ENCODE measurements at places on chromosomes 7 and 10.

GRCh38 chr7:120984406-120984805 lies 4.1 kb upstream of the CPED1 start:
- no peak for DNase-seq

DNA sequence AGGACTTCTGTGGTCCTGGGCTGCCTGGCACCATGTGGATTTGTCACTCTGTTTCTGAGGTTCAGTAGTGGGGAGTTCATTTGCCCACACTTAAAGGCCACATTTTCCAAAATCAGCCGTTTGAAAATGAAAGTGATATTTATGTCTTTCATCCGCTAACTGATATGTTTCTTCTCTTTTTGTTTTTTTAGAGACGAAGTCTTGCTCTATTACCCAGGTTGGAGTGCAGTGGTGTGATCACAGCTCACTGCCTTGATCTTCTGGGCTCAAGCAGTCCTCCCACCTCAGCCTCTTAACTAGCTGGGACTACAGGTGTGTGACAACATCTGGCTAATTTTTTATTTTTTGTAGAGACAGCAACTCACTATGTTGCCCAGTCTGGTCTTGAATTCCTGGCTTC lies 58.6 kb downstream of the EBLN1 start:
- DNase-seq, result no peak

DNA sequence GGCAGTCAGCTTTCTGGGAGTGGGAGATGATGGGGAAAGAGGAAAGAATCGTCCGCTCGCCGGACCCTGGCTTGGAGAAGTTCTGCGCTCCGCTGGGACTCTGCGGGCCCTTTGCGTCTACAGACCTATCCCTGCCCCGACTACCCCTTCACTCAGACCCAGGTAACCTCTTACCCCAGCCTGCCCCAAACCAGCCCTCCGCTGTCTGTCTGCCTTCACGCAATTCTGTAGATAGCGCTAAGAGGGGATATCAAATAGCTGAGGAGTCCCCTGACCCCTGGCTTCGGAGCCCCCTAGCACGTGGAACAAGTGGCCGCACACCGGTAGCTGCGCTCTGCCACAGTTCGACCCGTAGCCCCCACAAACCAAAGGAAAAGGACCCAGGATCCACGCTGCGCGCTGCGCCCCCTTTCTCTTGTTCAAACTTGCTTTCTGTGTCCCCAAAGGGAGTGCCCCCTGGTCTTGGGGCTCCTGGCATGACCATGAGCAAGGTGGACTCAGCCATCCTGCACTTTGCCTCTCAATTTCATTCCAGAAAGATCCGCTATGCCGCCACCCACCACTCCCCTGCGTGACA lies 7.0 kb downstream of the HOXA4 start:
- no peak for DNase-seq

DNA sequence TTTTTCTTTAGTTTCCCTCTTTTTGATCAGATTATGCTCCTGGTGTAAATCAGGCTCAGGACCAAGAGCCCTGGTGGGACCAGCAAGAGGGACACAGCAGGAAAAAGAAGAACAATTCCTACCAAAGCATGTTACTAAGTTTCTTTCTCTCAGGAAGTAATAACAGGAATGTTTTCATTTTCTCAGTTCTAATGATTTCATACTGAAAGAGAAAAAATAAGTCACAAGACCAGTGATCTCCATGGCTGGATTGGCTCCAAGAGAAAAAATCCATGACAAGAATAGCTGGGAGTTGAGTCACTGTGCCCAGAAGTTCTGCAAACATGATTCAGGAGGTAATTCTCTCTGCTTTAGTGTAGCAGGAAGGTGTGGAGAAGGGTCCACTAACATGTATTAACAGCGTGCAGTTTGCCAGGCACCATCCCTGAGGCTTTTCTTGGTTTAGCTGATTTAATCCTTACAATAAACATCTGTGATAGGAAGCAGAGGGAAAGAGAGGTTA lies 23.8 kb upstream of the IFIT2 start:
- DNase-seq, result peak; percentile 92

- DNase-seq, result no peak
Observed at GRCh38 chr10:44249490-44249889, 135.4 kb downstream of the CXCL12 start.

GRCh38 chr7:128909625-128910568 lies 612 bp downstream of the KCP start:
- no peak for DNase-seq

GRCh38 chr10:94963901-94964300 lies 25.4 kb downstream of the CYP2C9 start:
- DNase-seq, result peak; percentile 2

GRCh38 chr7:45347804-45348203 lies 190.2 kb downstream of the RAMP3 start:
- DNase-seq, result no peak

- DNase-seq, result no peak
Observed at GRCh38 chr7:100220586-100221230, 959 bp downstream of the PVRIG start.

DNA sequence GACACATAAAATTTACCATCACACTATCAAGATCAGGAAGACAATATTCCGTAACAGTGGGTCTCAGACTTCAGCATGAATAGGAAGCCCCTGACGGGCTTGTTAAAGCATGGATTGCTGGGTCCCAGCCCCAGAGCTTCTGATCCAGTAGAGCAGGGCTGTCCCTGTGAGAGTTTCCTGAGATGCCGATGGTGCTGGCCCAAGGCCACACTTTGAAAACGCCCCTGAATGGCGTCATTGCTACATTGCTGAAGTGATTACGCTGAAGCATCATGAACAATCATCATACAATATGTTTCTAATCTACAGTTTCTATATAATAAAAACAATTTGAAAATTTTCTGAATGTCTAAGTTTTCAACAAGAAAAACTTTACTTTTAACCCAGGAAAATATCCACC lies 38.0 kb upstream of the TMEM72 start:
- DNase-seq, result no peak

DNA sequence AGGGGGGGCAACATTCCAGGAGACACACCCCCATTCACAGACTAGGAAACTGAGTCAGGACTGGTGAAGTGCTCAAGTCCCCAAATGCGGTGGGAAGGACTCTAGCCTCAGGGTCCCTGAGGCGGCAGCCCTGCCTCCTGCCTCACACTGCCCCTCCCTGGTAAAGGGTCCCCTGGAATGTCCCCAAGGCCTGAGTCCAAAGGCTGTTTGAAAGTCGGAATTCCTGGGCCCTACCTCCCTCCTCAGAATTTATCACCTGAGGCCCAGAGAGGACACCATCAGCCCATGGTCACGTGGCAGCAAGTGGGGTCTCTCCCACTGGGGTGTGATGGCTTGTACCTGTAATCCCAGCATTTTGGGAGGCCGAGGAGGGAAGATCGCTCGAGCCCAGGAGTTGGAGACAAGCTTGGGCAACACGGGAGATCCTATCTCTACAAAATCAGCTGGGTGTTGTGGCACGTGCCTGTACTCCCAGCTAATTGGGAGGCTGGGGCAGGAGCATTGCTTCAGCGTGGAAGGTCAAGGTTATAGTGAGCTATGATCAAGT lies 110.3 kb upstream of the TNRC18 start:
- DNase-seq, result no peak

GRCh38 chr7:33888166-33888565 lies 17.2 kb upstream of the BMPER start:
- no peak for DNase-seq

GRCh38 chr10:90969121-90969534 lies 48.2 kb upstream of the ANKRD1 start:
- DNase-seq, result no peak

- DNase-seq, result no peak
Observed at GRCh38 chr7:41339913-41340676, 362.8 kb downstream of the INHBA start.

GRCh38 chr10:68516766-68517165 lies 10.6 kb downstream of the SLC25A16 start:
- peak; percentile 15 for DNase-seq

GRCh38 chr10:61961278-61961677 lies 59.8 kb downstream of the ARID5B start:
- no peak for DNase-seq

- DNase-seq, result no peak
Observed at GRCh38 chr7:925601-926000, 28.9 kb downstream of the ADAP1 start.

DNA sequence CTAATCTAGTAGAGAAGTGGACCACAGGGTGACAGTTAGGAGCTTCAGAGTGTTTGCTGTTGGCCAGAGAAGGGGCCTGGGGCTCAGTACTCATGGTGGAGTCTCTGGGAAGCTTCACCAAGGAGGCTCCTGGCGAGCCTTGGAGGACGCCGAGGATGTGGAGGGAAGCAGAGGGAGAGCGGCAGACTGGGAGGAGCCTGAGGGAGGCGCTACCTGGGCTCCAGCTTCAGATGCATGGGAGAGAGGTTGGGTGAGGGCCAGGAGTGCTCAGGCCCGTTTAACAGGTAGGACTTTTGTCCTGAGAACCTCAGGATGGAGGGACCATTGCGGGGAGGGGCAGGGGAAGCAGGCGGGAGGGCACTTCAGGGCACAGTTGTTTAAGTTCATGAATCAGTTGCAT lies 24.2 kb downstream of the DOCK1 start:
- no peak for DNase-seq

DNA sequence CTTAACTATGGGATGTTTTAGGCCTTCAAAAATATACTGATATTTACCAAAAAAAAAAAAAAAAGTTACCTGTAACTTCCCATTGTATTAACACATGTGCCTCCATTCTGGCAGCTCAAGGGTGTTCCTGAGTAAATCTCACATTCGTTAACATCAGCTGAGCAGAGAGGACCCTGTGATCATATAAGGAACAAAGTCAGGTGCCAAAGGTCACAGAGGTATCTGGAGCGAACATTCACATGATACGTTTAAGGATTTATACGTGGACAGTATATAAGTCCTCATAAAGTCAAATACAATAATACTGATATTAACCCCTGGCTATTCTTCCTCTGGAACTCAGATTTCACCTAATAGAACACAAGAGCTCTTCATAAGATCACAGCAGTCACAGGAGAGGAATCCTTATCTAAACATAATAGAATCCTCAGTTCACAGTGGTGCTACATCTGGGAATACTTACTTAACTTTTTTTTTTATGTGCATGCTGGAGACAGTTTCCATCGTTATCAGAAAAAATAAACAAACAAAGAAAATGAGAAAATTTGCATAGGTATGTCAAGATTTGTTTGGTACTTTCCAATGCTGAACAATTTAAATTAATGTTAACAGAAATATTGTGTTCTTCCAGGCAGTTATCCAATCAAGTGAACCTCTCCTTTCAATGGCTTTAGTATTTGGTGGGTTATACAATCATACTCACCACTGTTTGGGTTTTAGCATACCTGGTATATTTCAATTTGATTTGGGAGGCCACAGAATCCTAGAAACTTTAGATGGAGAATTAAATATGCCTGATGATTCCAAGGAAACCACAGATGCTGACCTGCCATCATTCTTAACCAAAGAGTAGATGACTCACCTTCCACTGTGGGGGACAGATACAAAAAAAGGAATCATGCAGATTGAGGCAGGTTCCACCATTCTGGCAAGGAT lies 6.6 kb downstream of the CUBN start:
- DNase-seq, result peak; percentile 36

GRCh38 chr10:7312488-7312857 lies 98.4 kb downstream of the SFMBT2 start:
- DNase-seq, result no peak

DNA sequence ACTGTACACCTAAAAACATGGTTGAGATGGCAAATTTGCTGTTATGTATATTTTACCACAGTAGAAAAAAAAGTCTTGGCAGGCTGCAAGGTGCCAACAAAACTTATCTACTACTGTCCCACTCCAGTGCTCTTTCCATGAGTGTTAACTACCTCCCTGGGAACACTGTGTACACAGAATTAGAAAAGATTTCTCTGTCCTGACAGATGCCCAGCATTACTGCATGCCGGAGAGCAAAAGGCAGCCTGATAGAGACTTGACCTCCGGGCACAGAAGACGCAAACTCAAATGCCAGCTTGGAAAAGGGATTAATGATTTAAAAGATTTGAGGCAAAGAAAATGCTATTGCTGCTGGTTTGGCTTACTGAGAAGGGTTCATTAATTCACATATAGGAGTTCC lies 228.8 kb downstream of the TMEM178B start:
- DNase-seq, result no peak

- no peak for DNase-seq
Observed at GRCh38 chr10:132684164-132684891, 101.6 kb downstream of the NKX6-2 start.

DNA sequence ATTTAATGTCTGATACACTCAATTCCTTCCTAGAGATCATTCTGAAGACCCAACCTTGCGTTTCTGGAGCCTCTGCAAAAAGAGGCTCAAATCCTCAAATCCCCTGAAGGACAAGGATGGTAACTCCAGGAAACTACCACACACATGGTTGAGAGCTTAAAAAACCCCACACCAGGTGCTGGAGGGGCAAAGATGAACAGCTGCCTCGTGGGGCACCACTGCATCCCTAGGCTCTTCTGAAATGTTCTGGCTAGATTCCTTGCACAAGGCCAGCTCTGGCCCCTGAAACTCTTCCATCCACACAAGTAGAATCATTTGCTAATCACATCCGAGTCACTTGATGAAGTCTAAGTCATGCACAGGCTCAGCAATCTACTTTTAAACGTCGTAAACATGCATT lies 286.6 kb downstream of the ELMO1 start:
- no peak for DNase-seq

- DNase-seq, result no peak
Observed at GRCh38 chr10:69825604-69826003, 23.9 kb downstream of the COL13A1 start.

DNA sequence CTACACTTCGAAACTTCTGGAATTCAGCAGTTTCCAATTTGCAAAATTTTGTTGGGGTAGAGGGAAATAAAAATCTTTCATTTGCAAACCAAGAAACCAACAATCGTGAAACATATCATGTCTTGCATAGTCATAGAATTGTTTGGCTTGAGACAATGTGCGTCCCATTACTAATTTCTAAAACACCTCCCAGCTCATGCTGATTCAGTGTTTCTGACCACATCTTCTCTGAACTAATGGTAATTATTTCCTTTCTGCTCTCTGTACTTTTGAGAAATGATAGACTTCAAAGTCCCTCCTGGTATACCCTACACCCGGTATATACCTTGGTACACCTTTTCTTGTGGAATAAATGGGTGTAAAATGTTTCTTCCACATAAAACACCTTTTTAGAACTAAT lies 41.8 kb upstream of the TSPAN13 start:
- DNase-seq, result no peak

- DNase-seq, result no peak
Observed at GRCh38 chr7:1124164-1124563, 35.8 kb downstream of the ZFAND2A start.

GRCh38 chr10:49653273-49653929 lies 26.1 kb upstream of the C10orf53 start:
- DNase-seq, result no peak

GRCh38 chr10:34423673-34424625 lies 391.1 kb downstream of the PARD3 start:
- DNase-seq, result no peak
